ENCODE measurements at places on chromosomes 13 and 19.

GRCh38 chr19:55640577-55641425, at the start of gene ZNF580:
Gene ZNF580, plus strand, starts transcription at chr19:55641002. Its CDS starts 1,507 bp downstream, at chr19:55642509.
- DNase-seq = no peak

GRCh38 chr13:73364736-73365135, 305.9 kb downstream of the KLF5 start:
- DNase-seq = no peak

- peak; percentile 56 for DNase-seq
Measured at GRCh38 chr13:29547153-29547552, 48.3 kb downstream of the SLC7A1 start.

GRCh38 chr13:107203146-107203847, 635.4 kb upstream of the ARGLU1 start:
- DNase-seq = peak; percentile 71

DNA sequence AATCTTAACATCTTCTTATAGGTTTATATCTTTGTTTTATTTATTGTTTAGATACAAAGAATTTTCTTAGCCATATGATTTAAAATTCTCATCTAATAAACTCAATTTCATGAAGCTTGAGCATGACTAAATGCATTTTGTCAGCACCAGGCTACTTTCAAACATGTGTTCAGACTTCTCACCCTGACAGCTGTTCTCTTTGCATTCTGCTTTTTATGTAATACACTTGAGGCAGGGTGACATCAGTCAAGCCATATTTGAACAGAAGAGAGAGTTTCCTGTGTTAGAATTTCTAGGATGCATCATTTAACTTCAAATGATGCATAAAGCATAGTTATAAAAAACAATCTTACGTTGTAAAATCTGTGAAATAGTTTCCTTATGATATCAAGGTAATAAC, 1295.1 kb upstream of the PCDH20 start:
- DNase-seq = no peak

DNA sequence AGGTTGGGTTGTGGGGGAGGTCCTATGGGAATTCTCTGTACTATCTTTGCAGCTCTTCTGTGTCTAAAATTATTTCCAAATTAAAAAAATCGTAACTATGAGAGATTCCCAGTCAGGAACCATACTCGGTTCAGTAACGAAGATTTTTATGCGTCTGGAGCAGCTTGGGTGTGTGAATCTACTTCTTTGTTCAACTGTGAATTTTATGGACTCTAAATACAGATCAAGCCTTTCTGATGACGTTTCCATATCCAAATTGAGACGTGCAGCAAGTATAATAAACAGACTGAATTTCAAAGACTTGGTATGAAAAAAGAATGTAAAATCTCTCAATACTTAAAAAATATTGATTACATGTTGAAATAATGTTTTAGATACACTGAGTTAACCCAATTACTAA, 30.9 kb downstream of the MLLT1 start:
- DNase-seq = no peak

DNA sequence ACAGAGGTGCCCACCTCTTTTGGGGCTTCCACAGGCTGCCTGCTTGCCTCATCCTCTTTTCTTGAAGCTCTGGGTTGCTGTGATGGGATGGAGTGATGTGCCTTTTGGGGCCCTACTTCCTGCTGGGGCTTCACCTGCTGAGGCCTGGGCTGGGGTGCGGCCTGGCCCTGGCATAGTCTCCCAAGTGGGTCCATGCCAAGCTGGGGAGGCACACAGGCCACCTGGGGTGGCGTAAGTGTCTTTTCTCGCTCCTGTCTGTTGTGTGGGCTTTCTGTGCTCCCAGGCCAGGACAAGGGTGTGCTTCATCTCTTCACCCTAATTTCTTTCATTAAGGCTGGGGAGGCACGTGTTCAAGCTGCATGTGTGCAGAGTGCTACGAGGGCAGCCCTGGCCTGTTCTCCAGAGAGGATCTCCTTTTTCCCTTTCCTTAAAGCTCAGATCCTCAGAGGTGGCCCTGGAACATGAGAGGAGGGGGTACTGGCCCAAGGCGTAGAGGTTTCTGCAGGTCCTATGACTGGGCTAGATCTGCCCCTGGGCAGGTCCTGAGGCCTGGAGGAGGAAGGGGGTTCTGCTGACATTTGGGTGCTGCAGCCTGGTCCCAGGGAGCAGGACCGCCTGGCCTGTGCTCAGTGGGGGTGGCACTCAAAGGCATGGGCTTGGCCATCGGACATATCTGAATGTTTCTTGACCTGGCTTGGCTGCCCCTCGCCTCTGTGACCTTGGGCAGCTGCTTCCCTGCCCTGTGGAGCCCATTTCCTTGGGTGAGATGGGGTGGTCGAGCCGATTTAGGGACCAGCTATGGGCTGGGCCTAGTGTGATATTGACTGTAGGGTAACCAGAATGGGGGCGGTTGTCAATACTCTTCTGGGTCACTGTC, 23.7 kb upstream of the RNF17 start:
- no peak for DNase-seq

- DNase-seq = no peak
Measured at GRCh38 chr13:74868049-74868448, 613.9 kb downstream of the TBC1D4 start.

DNA sequence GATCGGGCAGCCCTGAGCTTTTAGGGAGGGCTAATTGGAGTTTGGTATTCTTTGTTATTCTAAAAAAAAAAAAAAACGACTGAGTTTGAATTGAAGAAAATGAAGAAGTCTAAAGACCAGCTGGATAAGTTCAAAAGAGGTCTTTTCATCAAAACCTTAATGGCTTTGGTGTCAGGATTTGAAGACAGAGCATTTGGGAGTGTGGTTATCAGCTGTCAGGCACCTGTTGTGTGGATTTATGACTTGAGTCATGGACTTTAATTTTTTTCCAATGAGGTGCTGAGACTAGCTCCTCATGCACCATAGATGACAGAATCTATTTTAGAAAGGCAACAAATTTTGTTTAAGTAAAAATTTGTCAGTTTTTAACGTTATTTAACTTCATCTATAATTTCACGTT, 72.5 kb downstream of the FREM2 start:
- no peak for DNase-seq

DNA sequence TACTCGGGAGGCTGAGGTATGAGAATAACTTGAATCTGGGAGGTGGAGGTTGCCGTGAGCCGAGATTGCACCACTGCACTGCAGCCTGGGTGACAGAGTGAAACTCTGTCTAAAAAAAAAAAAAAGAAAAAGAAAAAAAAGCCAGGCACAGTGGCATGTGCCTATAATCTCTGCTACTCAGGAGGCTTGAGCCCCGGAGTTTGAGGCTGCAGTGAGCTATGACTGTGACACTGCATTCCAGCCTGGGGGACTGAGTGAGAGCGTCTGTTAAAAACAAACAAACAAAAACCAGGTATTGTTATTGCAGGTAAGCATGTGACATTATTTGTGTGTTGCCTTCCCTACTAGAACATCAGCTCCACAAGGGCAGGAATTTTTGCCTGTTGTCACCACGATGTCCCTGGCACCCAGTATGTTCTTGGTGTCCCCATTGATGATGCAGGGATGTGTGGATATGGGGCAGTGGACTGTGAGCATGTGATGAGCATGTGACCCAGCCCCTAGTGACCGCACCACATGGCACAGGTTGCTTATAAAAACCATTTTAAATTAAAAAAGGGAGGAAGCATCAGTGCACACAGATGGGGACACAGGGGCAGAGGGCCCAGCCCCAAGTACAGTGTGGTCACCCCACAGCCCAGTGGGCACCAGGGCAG, 1.6 kb upstream of the KANK2 start:
- no peak for DNase-seq

DNA sequence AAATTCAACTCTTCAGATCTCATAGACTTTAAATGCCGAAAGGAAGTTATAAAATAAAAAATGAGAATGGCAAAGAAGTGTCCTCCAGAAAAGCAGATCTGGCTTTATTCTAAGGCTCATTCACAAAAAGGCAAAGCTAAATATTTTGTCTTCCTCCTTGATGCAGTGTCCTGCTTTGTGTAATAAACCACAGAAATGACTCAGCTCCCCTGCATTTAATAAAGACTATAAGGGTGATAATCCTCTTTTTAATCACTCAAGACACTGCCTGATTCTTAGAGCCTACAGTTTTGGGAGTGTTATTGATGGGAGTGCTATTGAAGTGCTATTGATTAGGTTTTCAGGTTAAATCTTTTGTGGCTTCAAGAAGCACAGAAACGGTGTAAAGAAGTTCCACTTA, 482.0 kb downstream of the PCDH20 start:
- DNase-seq = no peak

GRCh38 chr19:43777163-43777695, 3.5 kb downstream of the KCNN4 start:
- no peak for DNase-seq

Measured in pulmonary artery endothelial cell (primary cell).